ENCODE measurements at places on chromosomes 6 and 20. TPM values are rescaled to one million over a fixed set of nuclear protein-coding genes. Genes with fewer than 3 reads are reported as not detected.

Gene CST5
- not detected for total RNA-seq

Gene TMEM74B
- 12.5 TPM for total RNA-seq

Gene RSPO4
- total RNA-seq, result not detected

Gene ID1
- total RNA-seq, result 26.0 TPM

Gene SLC17A1
- not detected for total RNA-seq

Gene SALL4
- total RNA-seq, result 0.31 TPM

Gene SYNDIG1
- total RNA-seq, result 67.0 TPM

Gene TOMM34
- 6.6 TPM for total RNA-seq

Gene ZNF76
- total RNA-seq, result 20.7 TPM

Gene SMLR1
- total RNA-seq, result not detected
